ENCODE measurements at places on chromosomes 4 and X.

- no peak for DNase-seq
Measured at GRCh38 chr4:15544248-15544729, 74.6 kb downstream of the CC2D2A start.

- no peak for DNase-seq
Measured at GRCh38 chr4:3231471-3231870, 17.5 kb upstream of the MSANTD1 start.

- no peak for DNase-seq
Measured at GRCh38 chr4:65139998-65140397, 530.3 kb downstream of the EPHA5 start.

- DNase-seq = no peak
Measured at GRCh38 chrX:22660756-22661155, 339.0 kb upstream of the DDX53 start.

GRCh38 chr4:156560701-156561100 lies 410.9 kb downstream of the PDGFC start:
- no peak for DNase-seq
